Naive thymus-derived CD8-positive, alpha-beta T cell (primary cell): ENCODE measurements at places on chromosomes 7 and 10. TPM values are rescaled to one million over a fixed set of nuclear protein-coding genes. Genes with fewer than 3 reads are reported as not detected.

The CHRM2 gene
- total RNA-seq = not detected

The PANK1 gene
- total RNA-seq = 1.9 TPM

The FAM24B gene
- 18.5 TPM for total RNA-seq

The ZNF138 gene
- total RNA-seq = 20.4 TPM

The FOXP2 gene
- total RNA-seq = not detected

The OR2A1 gene
- total RNA-seq = not detected

The INHBA gene
- total RNA-seq = not detected

The TTYH3 gene
- 14.9 TPM for total RNA-seq

The FBXL13 gene
- total RNA-seq = 3.3 TPM

The HOGA1 gene
- total RNA-seq = not detected

The FRG2B gene
- not detected for total RNA-seq

The WEE2 gene
- total RNA-seq = not detected

The AIMP2 gene
- 14.0 TPM for total RNA-seq
